ENCODE measurements at places on chromosomes 3 and 15.

DNA sequence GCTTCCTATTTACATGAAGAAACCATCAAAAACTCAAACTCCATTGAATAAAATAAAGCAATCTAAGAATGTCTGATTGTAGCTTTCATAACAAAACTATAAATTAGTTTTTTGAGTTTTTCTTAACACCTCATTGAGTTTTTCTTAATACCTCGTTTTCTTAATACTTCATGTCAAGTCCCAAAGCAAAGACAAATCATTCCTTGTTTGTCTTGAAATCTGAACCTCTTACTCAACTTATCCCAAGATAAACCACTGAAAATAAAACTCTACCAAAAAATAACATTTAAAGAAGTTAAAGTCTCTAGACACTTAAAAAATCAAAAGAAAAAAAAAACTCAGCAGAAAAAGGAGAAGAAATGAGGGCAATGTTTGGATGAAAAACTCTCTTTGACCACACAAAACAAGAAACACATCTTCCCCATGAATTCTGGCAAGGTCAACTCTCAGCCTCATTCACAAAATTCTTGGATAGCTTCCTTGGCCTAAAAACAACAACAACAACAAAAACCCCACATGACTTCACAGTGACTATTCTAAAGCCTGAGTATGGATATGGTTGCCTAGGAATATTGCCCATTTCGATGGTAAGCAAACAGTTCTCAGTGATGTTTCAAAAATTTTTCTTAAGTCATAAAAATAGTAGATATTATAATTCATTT is 38.2 kb downstream of the TMCC1 start:
- DNase-seq = no peak

DNA sequence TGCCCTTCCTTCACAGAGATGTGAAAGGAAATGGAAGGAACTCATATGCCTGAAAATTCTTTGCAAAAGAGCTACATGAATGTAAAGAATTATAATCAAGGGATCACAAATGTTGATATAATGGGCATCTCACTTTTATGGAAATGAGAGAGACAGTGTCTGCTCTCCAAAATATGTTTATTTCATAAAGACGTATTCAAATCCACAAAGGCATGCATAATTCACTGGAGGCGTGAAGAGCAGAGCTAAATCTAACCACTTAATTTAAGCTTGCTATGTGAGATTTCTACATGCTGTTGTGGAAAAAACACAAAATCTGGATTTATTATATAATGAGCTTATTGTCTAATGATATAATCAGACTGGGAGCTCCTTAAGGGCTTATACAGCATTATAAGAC is 469.1 kb downstream of the RAP2B start:
- no peak for DNase-seq

DNA sequence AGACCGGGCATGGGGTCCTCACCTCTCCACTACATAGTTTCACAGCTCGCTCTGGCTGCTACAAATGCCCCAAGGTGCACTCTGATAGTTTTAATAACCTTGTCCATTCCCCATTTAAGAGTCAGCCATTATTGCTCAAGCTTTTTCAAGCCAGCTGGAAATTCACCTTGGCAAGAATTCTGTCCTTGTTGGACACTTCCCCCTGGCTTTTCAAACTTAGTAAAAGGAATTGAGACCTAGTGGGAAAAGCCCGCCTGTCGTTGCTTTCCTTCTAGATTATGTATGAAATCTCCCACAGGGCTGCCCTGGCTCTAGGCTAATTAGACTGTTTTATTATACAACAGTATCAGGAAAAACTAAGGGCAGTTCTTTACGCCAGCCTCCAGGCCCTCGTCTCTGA is 293.7 kb upstream of the GADL1 start:
- no peak for DNase-seq

GRCh38 chr3:87621667-87622066 is 345.3 kb upstream of the POU1F1 start:
- peak; percentile 3 for DNase-seq
